ENCODE measurements at places on chromosomes 2 and 18.

DNA sequence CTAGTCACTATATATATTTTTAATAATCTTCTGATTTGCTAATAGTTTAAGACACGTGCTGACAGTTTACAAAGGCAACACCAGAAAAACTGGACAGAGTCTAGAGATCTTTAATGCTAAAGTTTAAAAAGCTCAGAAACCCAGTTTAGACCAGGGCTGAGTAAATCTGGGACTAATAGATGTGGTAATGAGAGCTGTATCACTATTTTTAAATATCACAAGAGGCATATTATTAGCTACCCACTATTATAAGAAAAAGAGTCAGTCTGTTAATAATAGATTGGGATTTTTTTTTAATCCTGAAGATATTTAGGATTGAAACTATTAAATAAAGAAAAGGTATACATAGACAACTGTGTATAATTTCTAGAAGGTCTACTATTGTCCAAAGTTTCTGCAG, 299.9 kb downstream of the ZEB2 start:
- no peak for DNase-seq

GRCh38 chr18:70246061-70246466, 40.6 kb upstream of the RTTN start:
- DNase-seq: no peak

DNA sequence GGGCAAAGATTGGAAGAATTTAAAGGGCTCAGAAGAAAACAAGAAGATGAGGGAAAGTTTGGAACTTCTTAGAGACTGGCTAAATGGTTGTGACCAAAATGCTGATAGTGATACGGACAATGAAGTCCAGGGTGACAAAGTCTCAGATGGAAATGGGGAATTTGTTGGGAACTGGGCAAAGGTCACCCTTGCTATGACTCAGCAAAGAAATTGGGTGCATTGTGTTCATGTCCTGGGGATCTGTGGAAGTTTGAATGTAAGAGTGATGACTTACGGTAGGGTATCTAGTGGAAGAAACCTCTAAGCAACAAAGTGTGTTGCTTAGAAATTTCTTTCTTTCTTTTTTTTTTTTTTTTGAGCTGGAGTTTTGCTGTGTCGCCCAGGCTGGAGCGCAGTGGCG, 6.0 kb upstream of the IL1A start:
- DNase-seq: no peak

- DNase-seq: no peak
Observed at GRCh38 chr18:9996094-9996493, 82.3 kb downstream of the VAPA start.

- peak; percentile 87 for DNase-seq
Observed at GRCh38 chr2:48448274-48449061, 81.5 kb upstream of the STON1 start.

DNA sequence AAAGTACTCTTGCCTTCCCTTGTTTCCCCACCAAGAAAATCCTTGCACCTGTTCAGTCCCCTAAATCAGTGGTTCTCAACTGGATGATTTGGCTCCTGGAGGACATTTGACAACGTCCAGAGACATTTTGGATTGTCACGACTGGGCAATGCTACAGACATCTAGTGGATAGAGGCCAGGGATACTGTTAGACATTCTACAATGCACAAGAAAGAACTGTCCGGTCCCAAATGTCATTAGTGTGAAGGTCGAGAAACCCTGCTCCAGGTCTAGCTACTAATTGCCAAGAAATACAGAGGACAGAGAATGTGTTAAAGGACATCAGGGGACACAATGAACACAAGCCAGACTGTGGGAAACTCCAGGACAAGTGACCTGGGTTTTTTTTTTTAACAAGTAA, 60.0 kb downstream of the LRP2 start:
- no peak for DNase-seq

GRCh38 chr2:56185582-56186046, 1.8 kb downstream of the CCDC85A start:
- peak; percentile 63 for DNase-seq

- no peak for DNase-seq
Observed at GRCh38 chr18:68466672-68467071, 248.2 kb downstream of the TMX3 start.

DNA sequence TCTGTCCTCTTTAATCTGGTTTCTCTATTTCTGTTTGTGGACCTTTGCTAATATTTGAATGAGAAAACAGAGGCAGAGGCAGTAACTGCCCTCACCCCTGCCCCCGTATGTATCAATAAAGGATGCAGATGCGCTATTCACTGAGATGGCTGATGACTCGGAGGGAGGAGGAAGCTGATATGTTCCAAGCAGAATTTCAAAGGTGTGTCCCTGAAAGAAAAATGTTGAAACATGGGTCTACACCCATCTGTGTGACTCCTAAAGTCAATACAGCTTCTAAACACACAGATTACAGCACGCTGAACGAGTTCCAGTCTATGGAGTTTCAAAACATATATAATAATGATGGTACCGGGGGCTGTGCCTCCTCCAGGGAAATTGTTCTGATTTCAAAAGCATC, 38.8 kb downstream of the EPHA4 start:
- no peak for DNase-seq

GRCh38 chr2:237400199-237400598, 13.8 kb downstream of the COL6A3 start:
- DNase-seq: no peak

DNA sequence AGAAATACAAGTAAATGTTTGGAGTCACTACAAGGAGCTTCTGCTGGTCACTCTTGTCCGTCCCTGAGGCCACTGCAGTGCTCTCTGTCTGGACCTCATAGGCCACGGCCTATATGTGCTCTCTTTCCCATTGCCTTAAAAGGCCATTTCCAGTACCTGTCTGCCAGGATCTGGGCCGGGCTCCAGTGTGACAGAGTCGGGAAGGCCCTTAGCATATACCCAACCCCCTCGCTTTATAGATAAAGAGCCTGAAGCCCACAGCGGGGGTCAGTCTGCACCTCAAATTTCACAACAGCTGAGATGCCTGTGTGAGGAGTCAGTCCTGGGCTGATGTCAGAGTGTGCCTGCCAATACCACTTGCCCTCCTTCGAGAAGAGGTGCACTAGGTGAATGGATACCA, 39.9 kb downstream of the ADD2 start:
- DNase-seq: no peak
